ENCODE measurements at places on chromosomes 7 and 10.

DNA sequence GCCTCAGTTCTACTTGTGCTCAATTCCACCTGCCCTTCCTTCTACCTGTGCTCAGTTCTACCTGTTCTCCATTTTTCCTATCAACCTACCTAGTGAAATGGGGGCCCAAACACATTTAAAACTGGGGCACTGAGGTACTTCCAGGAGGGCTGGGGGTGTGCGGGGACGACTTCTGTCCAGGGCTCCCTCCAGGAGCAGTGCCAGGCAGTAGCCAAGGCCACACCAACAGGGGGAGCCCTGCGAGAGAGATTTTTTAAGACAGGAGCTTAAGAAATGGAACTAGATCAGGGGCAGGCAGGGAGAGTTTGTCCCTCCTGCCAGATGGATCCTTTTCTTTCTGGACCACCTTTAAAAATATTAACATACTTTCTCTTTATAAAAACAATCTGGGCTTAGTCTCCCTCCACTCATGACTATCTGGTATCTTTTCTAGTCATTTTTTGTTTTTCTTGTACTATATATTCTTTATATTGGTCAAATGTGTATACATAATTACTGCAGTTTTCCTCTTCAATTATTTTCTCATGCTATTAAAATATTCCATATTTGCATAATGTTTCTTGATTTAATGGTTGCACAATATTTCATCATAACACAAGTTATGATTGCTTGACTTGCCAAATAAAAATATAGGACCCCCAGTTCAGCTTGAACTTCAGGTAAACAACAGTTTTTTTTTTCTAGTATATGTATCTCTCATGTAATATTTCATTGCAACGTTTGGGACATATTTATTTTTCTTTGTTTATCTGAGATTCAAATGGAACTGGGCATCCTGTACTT lies 47.3 kb upstream of the INSYN2A start:
- H3K36me3 ChIP-seq, result peaks cover 4% of the 10 kb centered on the region
- H3K27me3 ChIP-seq, result no peaks in the 10 kb centered on the region
- DNase-seq, result peak; percentile 43
- H3K27ac ChIP-seq, result no peak overlapping the region

- H3K4me3 ChIP-seq, result no peak overlapping the region
- H3K36me3 ChIP-seq, result no peaks in the 10 kb centered on the region
- H3K27ac ChIP-seq, result no peak overlapping the region
- no peak for DNase-seq
- no peaks in the 10 kb centered on the region for H3K4me1 ChIP-seq
Measured at GRCh38 chr7:22378199-22378980, 21.4 kb upstream of the RAPGEF5 start.

GRCh38 chr10:34474009-34474376 lies 341.1 kb downstream of the PARD3 start:
- H3K4me3 ChIP-seq, result no peak overlapping the region
- no peaks in the 10 kb centered on the region for H3K36me3 ChIP-seq
- no peak for DNase-seq
- H3K27me3 ChIP-seq, result no peaks in the 10 kb centered on the region
- H3K27ac ChIP-seq, result no peak overlapping the region

- H3K27me3 ChIP-seq, result no peaks in the 10 kb centered on the region
- no peak overlapping the region for H3K27ac ChIP-seq
- no peak overlapping the region for H3K4me3 ChIP-seq
- no peak for DNase-seq
- no peaks in the 10 kb centered on the region for H3K36me3 ChIP-seq
Measured at GRCh38 chr10:120048391-120048790, 155.9 kb downstream of the SEC23IP start.

DNA sequence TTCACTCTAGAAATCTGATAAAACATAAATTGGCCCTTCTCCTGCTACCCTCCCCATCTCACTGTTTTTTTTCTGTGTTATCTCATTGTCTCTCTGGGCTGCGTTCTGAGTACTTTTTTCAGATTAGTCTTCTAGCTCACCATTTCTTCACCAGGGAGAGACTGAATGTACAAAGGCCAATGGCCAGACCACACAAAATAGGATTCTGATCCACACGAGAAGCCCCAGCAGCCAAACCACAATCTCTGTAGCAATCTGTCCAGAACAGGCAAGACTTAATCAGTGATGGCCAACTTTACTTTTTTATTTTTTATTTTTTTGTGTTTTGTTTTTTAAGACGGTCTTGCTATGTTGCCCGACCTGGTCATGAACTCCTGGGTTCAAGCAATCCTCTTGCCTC lies 55.9 kb upstream of the PAPSS2 start:
- H3K36me3 ChIP-seq, result no peaks in the 10 kb centered on the region
- peaks cover 4% of the 10 kb centered on the region for H3K4me1 ChIP-seq
- no peak overlapping the region for H3K4me3 ChIP-seq
- DNase-seq, result no peak
- no peaks in the 10 kb centered on the region for H3K27me3 ChIP-seq
- no peak overlapping the region for H3K27ac ChIP-seq

DNA sequence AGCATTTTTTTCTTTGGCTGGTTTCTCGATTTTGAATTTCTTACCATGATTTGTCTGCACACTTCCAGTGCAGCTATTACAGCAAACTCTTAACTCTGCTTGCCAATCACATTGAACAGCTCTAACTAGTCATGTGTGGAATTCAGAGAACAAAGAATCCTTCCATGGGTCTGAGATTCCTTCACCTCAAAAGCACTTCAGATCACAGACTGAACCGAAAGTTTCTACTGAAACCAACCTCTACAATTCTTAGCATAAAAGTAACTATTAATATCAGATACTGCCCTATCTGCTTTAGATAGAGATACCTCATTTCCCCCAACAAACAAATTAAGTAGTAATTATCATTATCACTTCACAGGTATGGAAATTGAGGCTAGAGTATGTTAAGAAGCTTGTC lies 56.5 kb upstream of the SP4 start:
- H3K27me3 ChIP-seq, result no peaks in the 10 kb centered on the region
- no peak overlapping the region for H3K4me3 ChIP-seq
- no peak overlapping the region for H3K27ac ChIP-seq
- H3K4me1 ChIP-seq, result no peaks in the 10 kb centered on the region
- no peak for DNase-seq
- H3K36me3 ChIP-seq, result no peaks in the 10 kb centered on the region

- no peaks in the 10 kb centered on the region for H3K36me3 ChIP-seq
- no peaks in the 10 kb centered on the region for H3K27me3 ChIP-seq
- no peaks in the 10 kb centered on the region for H3K4me1 ChIP-seq
- DNase-seq, result no peak
Measured at GRCh38 chr10:77702166-77702565, 64.6 kb upstream of the KCNMA1 start.

GRCh38 chr10:22252224-22252800 lies 34.5 kb upstream of the EBLN1 start:
- H3K27ac ChIP-seq, result peak overlapping the region; percentile 96
- no peaks in the 10 kb centered on the region for H3K36me3 ChIP-seq
- no peaks in the 10 kb centered on the region for H3K4me1 ChIP-seq

- no peaks in the 10 kb centered on the region for H3K27me3 ChIP-seq
- H3K4me3 ChIP-seq, result no peak overlapping the region
- no peak for DNase-seq
- no peaks in the 10 kb centered on the region for H3K4me1 ChIP-seq
- H3K36me3 ChIP-seq, result no peaks in the 10 kb centered on the region
Measured at GRCh38 chr7:16811551-16811950, 6.8 kb upstream of the AGR2 start.

- H3K27me3 ChIP-seq, result no peaks in the 10 kb centered on the region
- no peak overlapping the region for H3K4me3 ChIP-seq
- H3K4me1 ChIP-seq, result no peaks in the 10 kb centered on the region
- no peak overlapping the region for H3K27ac ChIP-seq
Measured at GRCh38 chr7:27073076-27073475, 22.7 kb downstream of the HOXA1 start.

DNA sequence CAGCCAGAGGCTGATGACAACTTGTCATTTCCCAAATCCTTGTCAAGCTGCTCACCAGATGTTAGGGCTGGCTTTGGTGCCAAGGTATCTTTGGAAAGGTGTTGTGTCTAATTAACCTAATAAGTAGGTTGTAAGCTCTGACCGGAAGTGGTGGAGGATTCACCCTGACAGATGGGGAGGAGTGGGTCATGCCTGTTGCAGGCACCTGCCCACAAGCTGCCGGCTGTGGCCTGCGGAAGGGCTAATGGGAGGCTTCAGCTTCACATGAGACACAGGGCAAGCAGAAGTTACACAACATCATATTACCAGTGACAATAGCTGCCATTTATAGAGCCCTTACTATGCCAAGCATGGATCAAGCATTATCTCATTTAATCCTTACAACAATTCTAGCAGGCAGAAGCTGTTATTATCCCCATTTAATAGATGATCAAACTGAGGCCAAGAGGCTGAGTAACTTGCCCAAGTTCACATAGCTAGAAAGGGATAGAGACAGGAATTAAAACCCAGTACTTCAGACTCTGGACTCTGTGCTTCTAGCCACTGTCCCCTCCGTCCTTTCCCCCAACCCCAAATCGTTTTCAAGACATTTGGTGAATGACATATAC lies 63.1 kb upstream of the DUSP5 start:
- DNase-seq, result no peak
- no peaks in the 10 kb centered on the region for H3K4me1 ChIP-seq

DNA sequence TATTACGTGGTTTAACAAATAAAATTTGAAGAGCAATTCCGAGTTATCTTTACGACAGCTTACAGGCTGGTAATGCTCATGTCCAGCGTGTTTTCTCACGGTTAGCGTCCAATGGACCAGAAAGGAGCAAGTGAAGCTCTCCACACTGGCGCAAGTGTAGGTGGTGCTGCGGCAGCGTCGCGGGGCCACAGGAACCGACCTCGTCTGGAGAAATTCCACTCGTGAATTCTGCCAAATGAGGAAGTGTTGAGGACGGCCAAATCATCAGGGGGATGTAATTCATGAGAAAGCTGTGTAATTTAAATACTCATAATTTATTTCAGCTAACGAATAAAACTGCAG lies 350 bp upstream of the ZNF37A start:
- H3K4me3 ChIP-seq, result peak overlapping the region; percentile 92
- no peak overlapping the region for H3K27ac ChIP-seq
- no peak for DNase-seq
- no peaks in the 10 kb centered on the region for H3K36me3 ChIP-seq
- no peaks in the 10 kb centered on the region for H3K27me3 ChIP-seq

- no peaks in the 10 kb centered on the region for H3K27me3 ChIP-seq
- no peak overlapping the region for H3K27ac ChIP-seq
- H3K36me3 ChIP-seq, result no peaks in the 10 kb centered on the region
- no peaks in the 10 kb centered on the region for H3K4me1 ChIP-seq
Measured at GRCh38 chr7:43577485-43577951, 5.4 kb upstream of the STK17A start.

- H3K4me3 ChIP-seq, result no peak overlapping the region
- no peak overlapping the region for H3K27ac ChIP-seq
- H3K36me3 ChIP-seq, result no peaks in the 10 kb centered on the region
- DNase-seq, result no peak
- no peaks in the 10 kb centered on the region for H3K4me1 ChIP-seq
- peaks cover 4% of the 10 kb centered on the region for H3K27me3 ChIP-seq
Measured at GRCh38 chr10:100811752-100812750, 66.7 kb downstream of the PAX2 start.

DNA sequence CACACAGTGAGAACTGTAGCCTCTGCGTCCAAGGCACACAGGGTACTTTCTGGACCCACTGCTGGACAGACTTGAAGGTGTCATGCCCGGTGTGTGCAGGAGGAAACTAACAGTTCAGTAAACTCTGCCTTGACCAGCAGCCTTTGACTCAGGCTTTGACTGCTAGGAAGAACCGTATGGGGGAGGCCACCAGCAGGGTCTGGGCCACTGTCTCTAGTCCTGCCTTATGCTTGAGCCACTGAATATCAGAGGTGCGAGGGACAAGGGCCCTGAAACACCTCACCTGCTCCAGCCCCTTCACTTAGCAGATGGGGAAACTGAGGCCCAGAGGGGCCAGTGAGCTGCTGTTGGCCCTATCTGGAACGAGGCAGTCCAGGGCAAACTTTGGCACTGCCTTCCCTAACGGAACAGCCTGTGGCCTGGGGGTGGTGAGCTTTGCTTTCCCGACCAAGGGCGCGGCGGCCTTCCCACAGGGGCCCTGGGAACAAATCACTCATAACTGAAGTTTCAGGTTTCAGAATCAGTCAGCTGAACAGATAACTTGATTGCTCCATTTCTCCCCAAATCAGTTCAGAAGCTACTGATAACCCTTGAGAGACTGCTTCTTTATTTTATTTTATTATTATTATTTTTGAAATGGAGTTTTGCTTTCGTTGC lies 130.0 kb downstream of the FAM53B start:
- no peaks in the 10 kb centered on the region for H3K27me3 ChIP-seq
- DNase-seq, result peak; percentile 73
- peaks cover 29% of the 10 kb centered on the region for H3K4me1 ChIP-seq
- peak overlapping the region; percentile 25 for H3K27ac ChIP-seq

DNA sequence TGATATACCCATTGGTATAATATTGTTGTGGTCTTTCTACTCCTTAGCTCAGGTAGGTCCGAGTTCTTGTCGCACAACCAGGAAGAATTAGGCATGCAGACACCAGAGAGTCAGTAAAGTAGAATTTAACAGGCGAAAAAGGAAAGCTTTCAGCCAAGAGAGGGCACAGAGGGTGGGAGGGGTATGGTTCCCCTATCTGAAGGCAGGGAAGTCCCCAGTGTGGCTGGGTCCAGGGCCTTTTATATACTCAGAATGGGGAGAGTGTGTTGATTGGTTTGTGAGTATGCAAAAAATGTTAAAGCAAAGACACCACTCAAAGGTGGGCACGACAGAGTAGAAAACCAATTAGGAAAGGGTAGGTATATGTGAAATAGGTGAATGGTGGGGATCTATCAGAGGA lies 53.9 kb downstream of the IMMP2L start:
- H3K27me3 ChIP-seq, result no peaks in the 10 kb centered on the region
- H3K36me3 ChIP-seq, result no peaks in the 10 kb centered on the region
- no peak for DNase-seq
- H3K4me1 ChIP-seq, result no peaks in the 10 kb centered on the region
- no peak overlapping the region for H3K4me3 ChIP-seq

DNA sequence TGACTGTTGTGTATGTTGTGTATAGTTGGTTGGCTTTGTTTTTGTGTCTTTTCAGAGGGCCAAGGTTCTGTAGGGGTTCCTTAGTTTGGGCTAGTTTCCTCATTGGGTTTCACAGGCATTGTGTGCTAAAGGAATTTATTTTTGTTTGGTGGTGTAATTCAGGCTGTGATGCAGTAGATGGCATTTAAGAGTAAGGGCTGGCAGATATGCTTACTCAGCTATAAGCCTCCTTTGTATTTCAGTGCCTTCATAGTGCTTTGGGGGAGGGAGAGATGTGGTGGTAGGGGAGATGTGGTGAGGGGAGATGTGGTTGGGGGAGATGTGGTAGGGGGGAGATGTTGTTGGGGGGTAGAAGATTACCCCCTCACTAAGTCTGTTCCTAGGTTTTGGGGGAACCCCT lies 91.7 kb downstream of the SLC25A40 start:
- H3K4me1 ChIP-seq, result no peaks in the 10 kb centered on the region
- H3K36me3 ChIP-seq, result no peaks in the 10 kb centered on the region
- no peak for DNase-seq

GRCh38 chr10:44172883-44173607 lies 211.9 kb downstream of the CXCL12 start:
- DNase-seq, result no peak
- no peaks in the 10 kb centered on the region for H3K4me1 ChIP-seq
- no peak overlapping the region for H3K4me3 ChIP-seq
- H3K27ac ChIP-seq, result no peak overlapping the region
